ENCODE measurements at places on chromosomes 4 and X.

GRCh38 chrX:151796576-151796975, 62.0 kb downstream of the CNGA2 start:
- no peak for DNase-seq

DNA sequence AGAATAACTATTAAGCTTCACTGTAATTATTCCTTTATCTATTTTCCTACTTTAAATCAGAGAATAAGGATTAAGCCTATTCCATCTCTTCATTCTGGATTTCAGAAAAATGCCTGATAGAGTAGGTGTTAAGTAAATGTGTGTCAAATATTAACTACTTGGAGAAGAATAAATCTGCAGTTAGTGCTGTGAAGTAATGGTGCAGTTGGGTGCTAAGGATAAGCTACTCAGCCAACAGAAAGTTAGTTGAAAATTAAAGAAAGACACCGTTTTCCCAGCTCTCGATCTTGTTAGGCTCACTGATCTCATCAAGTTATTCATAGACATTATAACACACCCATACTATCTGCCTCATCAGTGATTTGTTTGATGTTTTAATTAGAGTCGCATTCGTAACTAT, 7.1 kb downstream of the PF4V1 start:
- DNase-seq: no peak

- DNase-seq: no peak
Observed at GRCh38 chrX:122004127-122004526, 956.7 kb downstream of the GLUD2 start.

DNA sequence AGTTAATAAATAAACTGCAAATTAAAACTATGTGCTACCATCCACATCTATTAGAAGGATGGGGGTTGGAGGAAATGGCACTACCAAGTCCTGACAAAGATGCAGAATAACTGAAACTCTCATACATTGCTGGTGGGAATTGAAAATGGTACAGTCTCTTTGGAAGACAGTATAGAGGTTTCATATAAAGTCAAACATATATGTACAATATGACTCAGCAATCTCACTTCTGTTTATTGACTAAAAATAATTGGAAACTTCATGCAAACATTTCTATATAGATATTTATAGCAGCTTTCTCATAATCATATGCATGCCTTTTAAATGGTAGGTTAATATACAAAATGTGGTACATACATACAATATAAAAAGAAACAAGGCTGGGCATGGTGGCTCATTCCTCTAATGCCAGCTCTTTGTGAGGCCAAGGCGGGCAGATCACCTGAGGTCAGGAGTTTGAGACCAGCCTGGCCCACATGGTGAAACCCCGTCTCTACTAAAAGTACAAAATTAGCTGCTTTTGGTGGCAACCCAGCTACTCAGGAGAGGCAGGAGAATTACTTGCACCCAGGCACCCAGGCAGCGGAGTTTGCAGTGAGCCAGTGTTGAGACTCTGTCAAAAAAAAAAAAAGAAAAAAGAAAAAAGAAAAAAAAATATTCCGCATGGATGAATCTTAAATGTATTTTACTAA, 225.0 kb upstream of the CXXC4 start:
- no peak for DNase-seq

DNA sequence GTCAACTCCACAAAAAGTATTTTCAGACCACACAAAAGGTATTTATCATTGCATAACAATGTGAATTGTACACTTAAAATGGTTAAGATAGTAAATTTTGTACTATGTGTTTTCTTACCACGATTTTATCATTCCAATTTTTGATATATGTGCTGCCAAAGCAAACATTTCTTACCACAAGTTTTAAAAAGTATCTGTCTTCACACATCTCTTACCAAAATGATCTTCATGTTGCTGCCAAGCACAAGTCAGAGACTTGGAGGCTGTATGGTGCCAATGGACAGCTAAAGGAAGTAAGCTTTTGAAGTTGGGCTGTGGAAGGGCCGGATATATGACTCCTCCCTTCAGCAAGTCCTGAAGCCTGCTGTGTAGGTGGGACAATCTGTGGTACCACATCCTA, 67.9 kb downstream of the TMLHE start:
- no peak for DNase-seq

- peak; percentile 82 for DNase-seq
Observed at GRCh38 chrX:48540028-48540375, 488 bp downstream of the TBC1D25 start.

- DNase-seq: peak; percentile 91
Observed at GRCh38 chrX:53088136-53088974, 5.6 kb upstream of the KANTR start.
